ENCODE measurements at places on chromosomes 2 and 18.

DNA sequence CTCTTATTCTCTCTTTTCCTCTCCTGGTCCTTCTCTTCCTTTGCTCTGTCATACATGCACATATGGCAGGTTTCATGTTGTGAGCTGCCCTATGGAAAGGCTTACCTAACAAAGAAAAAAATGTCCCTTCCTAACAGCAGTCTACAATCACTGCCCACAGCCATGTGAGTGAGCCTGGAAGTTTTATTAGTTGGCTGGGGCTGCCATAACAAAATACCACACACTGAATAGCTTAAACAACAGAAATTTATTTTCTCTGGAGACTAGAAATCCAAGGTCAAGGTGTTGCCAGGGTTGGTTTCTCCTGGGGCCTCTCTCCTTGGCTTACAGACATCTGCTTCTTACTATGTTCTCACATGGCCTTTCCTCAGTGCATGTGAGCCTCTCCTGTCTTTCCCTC is 142.1 kb downstream of the TRIB2 start:
- no peak for DNase-seq

DNA sequence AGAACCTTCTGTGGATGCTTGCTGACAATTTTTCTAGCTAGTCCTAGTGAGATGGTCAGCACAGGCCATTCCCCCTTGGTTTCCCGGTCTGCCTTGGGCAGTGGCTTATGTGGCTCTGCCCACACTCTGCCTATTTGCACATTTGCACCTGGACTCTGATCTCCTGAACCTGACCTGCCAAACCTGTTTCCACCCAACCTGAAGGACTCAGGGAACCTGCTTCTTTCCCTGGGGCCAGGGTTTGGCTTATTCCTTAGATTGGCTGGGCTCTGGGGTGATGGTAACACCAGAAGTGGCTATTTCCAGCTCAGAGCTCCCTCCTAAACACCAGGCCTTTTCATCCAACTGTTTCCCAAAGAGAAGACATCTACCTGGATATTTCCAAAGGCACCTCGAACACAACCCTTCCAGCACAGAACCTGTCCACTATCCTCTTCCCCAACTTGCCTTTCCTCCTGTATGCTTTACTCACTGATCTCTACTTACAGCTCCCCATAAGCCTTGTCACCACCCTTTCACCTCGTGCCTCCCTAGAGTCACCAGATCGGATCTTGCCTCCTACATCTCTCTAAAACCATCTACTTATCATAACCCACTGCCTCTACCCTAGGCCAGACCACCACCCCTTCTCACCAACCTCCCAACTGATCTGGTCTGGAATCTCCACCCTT is 5.8 kb upstream of the MTA3 start:
- DNase-seq, result no peak

DNA sequence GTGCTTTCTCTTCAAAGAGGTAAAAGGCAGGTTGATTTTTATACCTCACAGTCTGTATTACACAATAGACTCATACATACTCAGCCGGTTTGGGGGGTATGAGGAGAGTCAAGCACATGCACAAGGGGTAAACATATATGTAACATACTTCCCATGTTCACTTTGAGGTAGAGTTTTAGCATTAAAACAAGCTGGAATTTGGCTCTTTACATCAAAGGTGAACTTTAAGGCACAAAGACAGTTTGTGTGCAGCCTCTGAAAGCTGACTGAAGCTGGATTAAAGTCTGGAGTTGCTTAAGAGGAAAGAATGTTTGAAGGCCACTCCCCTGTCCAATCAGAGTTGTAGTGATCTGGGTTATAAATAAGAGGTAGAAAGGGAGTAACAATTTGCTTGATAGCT is 282.0 kb downstream of the DPP10 start:
- DNase-seq, result no peak

GRCh38 chr2:158045362-158045761 is 56.3 kb upstream of the UPP2 start:
- DNase-seq, result no peak

DNA sequence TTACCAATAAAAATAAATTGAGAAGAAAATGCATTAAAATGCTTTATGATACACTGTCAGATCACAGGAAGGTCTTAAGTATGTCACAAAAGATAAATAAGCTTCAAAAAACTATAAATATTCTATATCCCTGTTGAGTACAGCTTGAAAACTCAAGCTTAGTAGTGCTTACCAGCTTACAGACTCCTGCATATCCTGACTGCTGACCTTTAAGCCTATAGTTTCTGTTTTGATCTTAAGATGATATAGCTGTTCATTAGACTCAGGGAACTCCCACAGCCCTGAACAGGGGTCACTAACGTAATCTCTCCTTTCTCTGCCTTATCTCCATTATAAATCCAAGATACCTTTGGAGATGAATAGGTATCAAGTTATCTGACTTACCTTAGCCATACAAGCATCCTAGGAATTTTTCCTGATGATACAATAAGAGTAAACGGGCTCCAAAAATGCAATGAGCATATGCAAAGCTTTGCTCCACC is 93.7 kb upstream of the RBBP8 start:
- no peak for DNase-seq

- DNase-seq, result no peak
Observed at GRCh38 chr18:56641714-56642337, 3.4 kb upstream of the TXNL1 start.

- DNase-seq, result no peak
Observed at GRCh38 chr18:70291295-70291574, 2.4 kb downstream of the SOCS6 start.

GRCh38 chr2:26017464-26018183 is 16.3 kb upstream of the RAB10 start:
- no peak for DNase-seq

DNA sequence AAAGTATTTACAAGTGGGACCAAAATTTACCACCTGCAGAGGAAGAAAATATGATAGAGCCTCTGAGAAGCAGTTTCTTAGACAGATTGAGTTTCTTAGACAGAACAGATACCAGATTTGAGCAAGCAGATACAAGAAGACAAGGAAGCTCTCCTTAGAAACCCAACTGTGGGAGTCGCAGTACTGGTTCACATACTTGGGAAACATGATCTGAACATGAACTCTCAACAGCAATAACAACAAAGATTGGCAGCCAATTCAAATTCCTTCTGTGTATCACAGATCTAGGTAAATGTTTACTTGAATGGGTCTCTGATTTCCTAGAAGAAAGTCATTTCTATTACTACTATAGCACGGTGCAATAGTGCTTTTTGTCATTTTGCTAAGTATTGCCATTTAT is 82.1 kb downstream of the OLA1 start:
- DNase-seq, result no peak

GRCh38 chr2:161412346-161412745 is 3.8 kb upstream of the TBR1 start:
- no peak for DNase-seq

- DNase-seq, result no peak
Observed at GRCh38 chr2:42281416-42282081, 79.5 kb downstream of the COX7A2L start.

- no peak for DNase-seq
Observed at GRCh38 chr2:160096409-160096808, 34.0 kb upstream of the PLA2R1 start.

DNA sequence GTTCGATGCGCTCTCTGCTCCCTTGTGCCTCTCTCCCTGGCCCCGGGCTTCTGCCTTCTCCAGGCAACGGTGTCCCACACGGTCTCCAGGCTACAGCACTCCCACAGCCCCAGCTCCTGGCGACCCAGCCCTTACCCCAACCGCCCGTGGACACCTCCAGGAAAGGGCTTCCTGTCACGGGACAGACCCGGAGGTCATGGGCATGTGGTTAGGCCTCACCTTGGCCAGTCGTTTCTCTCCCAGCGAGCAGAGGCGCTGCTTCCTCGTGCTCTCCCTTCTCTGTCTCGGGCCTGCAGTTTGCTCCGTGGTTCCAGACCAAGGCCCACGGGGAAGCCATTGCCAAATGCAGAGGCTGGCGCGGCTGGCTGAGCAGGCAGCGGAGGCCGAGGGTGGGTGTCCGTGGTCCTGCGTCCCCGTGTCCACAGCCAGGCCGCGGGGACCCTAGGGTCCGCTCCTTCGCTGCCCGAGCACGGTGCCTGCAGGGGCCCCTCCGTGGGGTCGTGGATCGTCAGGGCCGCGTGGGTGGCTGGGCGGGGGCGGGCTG is 61.0 kb upstream of the IL1RL1 start:
- DNase-seq, result no peak

GRCh38 chr2:106158871-106159270 is 35.2 kb downstream of the UXS1 start:
- DNase-seq, result no peak

- peak; percentile 28 for DNase-seq
Observed at GRCh38 chr2:11829324-11829946, 83.0 kb downstream of the LPIN1 start.

GRCh38 chr2:76998704-76999103 is 523.5 kb downstream of the LRRTM4 start:
- no peak for DNase-seq

DNA sequence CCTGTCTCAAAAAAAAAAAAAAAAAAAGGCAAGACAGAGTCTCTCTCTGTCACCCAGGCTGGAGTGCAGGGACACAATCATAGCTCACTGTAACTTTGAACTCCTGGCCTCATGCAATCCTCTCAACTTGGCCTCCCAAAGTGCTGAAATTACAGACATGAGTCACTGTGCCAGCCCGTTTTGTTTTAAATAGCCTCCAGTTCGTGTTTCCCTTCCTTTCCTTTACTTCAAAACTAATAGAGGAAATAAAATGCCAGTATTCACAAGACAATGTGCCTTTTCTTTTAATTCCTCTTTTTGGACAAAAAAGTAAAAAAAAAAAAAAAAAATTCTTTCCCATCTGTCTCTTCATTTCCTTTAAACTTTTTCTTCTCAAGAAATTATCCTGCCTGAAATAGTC is 54.5 kb upstream of the ACMSD start:
- no peak for DNase-seq

GRCh38 chr2:43041661-43042360 is 184.6 kb downstream of the ZFP36L2 start:
- DNase-seq, result no peak

DNA sequence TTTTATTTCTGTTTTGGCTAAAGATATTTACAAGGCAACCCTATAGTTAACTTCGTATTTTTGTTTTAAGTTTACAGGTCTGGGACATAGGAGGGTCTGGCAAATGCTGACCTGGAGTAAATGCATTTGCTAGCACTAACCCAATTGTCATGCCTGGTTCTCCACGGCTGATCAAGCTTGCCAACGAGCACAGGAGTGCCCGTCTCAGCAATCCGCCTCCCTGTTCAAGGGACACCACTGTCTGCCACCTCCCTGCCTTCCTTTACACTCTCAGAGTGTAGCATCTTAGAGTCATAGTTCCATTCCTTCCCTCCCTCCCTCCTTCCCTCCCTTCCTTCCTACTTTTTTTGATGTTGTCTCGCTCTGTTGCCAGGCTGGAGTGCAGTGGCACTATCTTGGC is 104.6 kb downstream of the PLEKHM3 start:
- no peak for DNase-seq

DNA sequence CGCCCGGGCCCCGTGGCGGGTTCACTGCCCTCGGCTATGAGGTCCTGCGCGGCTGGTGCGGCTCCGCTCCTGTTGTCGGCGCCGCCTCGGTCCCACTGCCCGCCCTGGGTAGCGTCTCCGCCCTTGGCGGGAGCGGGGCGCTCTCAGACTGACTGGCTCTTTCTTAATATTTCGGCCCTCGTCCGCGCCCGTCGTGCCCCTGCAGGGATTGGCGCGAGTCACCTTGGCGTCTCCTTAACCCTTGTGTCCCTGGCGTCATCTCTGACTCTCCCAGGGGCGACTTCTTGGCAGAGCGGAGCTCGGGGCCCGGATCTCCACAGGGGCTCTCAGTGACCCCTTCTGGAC is 1.3 kb downstream of the PTMA start:
- DNase-seq, result no peak

DNA sequence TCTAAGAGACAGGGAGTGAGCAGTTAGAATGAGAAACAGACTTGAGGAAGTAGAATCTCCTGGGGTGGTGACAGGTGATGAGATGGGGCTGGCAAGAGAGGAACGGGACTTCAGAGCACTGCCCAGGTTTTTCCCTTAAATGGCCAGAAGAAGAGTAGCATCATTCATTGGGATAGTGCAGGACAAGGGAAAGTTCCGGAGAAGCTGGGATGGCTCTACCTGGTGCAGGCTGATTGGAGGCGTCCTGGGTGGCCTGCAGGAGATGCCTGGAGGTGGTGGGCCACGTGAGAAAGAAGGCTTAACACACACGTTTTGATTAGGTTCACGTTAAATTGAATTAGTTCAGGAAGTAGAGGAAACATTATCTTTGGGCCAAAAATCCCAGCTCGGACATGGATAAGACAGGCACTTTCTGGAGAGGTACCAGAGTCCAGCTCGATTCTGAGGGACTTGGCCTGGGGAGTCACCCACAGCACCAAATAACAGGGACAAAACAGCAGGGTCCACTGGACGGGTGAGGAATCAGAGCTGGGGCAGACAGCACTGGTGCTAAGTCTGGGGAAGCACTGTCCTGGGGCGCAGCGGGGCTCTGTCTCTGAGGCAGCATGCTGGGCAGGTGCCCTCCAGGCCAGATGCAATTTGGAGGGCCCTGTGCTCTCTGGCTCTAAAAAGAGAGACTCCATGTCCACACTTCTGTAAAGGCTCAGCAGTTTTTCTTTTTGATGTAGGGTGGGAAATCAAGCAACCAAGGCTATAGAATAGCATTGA is 512.3 kb upstream of the RAB6C start:
- DNase-seq, result no peak

DNA sequence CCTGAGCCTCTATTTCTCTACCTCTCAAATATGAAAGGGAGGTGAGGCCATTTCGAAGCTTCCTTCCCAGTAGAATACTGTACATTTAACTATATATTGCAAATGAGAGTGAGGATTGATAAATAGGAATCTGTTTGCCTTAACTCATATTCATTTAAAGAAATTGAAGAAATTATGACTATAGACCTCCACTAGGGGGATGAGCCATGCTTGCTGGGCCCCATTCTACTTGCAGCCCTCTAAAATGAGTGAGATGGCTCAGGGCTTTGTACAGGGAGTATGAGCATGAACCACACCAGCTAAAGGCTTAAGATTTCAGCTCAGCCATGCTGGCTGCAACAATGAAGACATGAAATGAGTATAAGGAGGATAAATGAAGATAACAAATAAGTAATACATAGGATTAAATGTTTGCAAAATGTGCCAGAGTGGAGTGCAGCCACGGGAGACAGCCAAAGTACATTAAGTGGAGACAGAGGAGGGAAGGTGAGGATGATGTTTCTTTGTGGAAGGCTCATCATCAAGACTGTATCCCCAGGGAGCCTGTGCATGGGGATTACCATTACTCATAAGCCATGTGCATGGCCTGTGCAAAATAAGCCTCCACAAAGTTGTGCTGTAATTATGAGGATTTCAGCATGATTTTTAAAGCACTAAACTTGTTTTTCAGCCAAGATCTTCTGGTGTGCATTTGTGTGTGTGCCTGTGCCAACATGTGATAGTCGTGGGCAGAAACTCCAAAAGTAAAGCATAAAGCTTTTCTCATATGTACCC is 300.8 kb downstream of the CNTNAP5 start:
- no peak for DNase-seq

DNA sequence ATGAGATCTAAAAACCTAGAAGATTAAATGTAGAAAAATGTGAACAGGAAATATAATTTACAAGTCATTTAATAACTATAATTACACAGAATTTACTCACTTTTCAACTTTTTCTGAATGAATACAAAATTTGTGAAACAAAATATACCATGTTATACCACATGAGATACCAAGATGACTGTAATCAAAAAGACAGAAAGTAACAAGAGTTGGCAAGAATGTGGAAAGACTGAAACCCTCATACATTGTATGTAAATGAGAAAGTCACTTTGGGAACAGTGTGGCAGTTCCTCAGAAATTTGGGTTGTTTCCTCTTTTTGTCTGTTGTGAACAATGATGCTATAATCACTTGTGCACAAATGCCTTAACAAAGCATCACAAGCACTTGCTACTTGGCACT is 145.4 kb upstream of the ZNF804A start:
- no peak for DNase-seq

GRCh38 chr2:65417509-65418085 is 14.8 kb downstream of the SPRED2 start:
- DNase-seq, result no peak

Data from memory B cell (primary cell).